Effector memory CD8-positive, alpha-beta T cell (primary cell): ENCODE measurements at places on chromosomes 6 and 20.

DNA sequence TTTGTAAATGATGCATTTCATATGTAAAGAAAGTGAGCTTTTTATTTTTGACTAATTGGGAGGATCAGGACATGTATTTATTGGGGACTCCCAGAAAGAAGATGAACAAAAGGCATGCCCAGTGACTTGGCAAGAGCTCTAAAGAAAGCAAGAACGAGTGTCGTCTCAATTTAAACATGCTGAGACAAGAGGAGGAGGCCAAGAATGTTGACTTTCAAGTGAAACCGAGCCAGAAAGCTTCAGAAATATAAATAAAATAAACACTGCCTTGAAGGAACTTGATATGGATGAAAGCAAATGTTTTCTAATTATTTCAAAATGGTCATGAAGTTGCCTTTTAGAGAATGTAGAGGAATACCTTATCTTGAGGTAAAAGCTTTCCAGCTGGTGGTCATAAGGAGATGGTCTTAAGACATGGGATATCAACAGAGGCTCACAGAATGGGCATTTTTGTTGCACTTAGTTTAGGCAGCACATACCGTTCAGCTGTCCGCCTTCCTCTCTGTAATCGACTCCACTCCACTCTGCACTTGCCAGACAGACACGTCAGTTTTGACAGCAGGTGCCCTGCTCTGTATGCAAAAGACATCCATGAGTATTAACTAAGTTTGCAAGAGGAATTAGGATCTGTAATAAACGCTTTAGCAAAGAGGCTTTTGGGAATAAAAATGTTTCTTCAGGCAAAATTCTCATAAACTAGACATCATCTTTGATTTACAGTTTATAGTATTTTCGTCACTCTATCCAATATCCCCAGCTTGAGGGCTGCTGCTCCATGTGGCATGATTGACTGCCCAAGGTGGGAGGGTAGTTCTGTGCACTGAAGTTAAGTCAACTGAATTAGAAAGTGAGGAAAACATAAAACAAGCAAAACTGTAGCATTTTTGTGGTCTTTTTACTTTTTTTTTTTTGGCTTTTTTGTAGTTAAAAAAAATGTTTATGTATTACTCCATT lies 613.1 kb downstream of the PKHD1 start:
- no peaks in the 10 kb centered on the region for H3K27me3 ChIP-seq
- H3K4me1 ChIP-seq: no peaks in the 10 kb centered on the region
- H3K27ac ChIP-seq: no peak overlapping the region
- H3K4me3 ChIP-seq: no peak overlapping the region
- DNase-seq: no peak

DNA sequence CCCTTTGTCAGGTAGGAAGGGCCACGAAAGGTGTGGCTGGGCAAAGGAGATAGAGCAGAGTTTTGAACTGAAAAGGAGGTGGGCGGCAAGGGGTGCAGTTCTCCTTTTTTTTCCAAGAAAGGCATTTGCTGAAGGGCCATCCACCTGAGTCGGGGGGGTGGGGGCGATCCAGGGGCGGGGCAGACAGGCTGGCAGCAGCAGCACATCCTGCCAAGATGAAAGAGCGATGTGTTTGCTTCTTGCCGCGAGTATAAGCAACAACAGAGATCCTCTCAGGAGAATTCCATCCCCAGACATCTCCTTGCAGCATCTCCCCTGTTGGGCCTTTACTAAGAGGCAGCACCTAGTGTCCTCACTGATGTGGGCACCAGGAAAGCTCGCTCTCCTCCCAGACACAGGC lies 516.5 kb downstream of the CD83 start:
- peaks cover 6% of the 10 kb centered on the region for H3K27me3 ChIP-seq
- peaks cover 3% of the 10 kb centered on the region for H3K36me3 ChIP-seq
- no peak overlapping the region for H3K27ac ChIP-seq
- no peak for DNase-seq
- peak overlapping the region; percentile 15 for H3K4me3 ChIP-seq
- peaks cover 37% of the 10 kb centered on the region for H3K4me1 ChIP-seq

DNA sequence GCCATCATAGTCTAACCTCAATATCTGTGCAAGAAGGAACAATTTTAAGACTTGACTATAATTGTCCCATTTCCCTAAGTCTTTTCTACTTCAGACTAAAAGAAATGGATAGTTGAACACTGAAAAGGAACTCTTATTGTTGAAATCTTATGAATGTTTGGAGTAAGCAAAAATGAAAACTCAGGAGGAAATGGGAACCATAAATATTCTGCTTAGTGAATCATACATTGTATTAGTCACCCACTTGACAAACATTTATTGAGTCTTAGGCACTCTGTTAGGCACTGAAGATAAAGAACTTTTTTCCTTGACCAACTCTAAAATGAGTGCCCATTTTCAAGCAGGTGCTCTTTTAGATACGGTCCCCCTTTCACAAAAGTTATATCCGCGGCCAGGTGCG lies 8.7 kb downstream of the CCDC170 start:
- no peaks in the 10 kb centered on the region for H3K36me3 ChIP-seq
- H3K4me3 ChIP-seq: no peak overlapping the region
- no peak overlapping the region for H3K27ac ChIP-seq
- H3K27me3 ChIP-seq: peaks cover 12% of the 10 kb centered on the region

- H3K27ac ChIP-seq: no peak overlapping the region
- H3K4me1 ChIP-seq: peaks cover 7% of the 10 kb centered on the region
- H3K4me3 ChIP-seq: no peak overlapping the region
Observed at GRCh38 chr20:48609491-48609978, 218.3 kb downstream of the PREX1 start.
